ENCODE measurements at places on chromosomes 3 and 15. TPM values are rescaled to one million over a fixed set of nuclear protein-coding genes. Genes with fewer than 3 reads are reported as not detected.

- DNase-seq, result no peak
- no peaks in the 10 kb centered on the region for H3K4me1 ChIP-seq
- peaks cover 20% of the 10 kb centered on the region for H3K27me3 ChIP-seq
- no peak overlapping the region for H3K27ac ChIP-seq
- no peak overlapping the region for H3K4me3 ChIP-seq
These were observed 61.3 kb downstream of the PPARG start for GRCh38 chr3:12349895-12350811.

Gene SPG11
- total RNA-seq, result 110 TPM

- no peak overlapping the region for H3K4me3 ChIP-seq
- H3K36me3 ChIP-seq, result no peaks in the 10 kb centered on the region
- H3K27me3 ChIP-seq, result peaks cover 5% of the 10 kb centered on the region
- no peaks in the 10 kb centered on the region for H3K4me1 ChIP-seq
- H3K27ac ChIP-seq, result no peak overlapping the region
These were observed 40.2 kb downstream of the P2RY1 start for GRCh38 chr3:152874896-152875749.

GRCh38 chr3:41117398-41117870 lies 81.9 kb upstream of the CTNNB1 start:
- H3K4me1 ChIP-seq, result peaks cover 14% of the 10 kb centered on the region
- DNase-seq, result peak; percentile 81
- peaks cover 9% of the 10 kb centered on the region for H3K27me3 ChIP-seq

DNA sequence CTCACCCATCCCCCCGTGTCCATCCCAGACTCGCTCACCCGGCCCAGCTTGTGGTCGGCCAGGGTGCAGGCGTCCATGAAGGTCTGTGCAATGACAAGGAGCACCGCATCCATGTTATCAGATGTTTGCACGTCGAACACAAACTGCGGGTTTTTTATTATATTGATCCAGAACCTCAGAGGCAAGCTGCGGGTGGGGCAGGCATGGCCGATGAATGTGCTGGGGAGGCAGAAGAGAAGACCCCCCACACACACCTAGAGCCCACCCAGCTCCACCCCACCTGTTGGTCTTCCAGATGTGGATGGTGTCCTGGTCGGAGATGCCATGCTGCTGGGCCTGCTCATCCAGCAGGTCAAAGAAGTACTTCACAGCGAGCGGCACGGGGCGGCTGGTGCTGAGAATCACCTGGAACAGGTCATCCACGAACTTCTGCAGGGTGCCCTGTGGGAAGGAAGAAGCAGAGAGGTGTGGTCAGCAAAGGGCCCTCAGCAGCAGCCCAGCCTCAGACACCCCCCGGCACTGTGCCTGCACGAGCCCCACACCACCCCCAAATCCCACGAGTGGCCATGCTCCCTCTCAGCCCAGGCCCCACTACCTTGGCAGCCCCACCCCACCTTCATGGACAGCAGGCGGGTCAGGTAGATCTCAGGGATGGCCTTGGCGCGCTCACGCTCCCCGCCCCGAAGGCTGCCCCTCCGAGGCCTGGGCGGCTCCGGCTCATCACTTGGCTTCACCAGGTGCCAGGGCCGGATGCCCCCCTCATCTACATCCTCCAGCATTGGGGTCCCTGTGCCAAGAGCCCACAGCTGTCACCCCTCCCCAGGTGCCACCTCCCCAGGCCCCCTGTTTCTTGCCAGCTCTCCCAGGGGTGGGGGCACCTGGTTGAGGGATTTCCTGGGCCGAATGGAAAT lies 20.3 kb downstream of the PLXNB1 start:
- peak; percentile 25 for DNase-seq
- no peaks in the 10 kb centered on the region for H3K36me3 ChIP-seq
- no peak overlapping the region for H3K27ac ChIP-seq
- no peaks in the 10 kb centered on the region for H3K4me1 ChIP-seq

- H3K4me1 ChIP-seq, result peaks cover 23% of the 10 kb centered on the region
- H3K4me3 ChIP-seq, result peak overlapping the region; percentile 87
- no peak for DNase-seq
- H3K27ac ChIP-seq, result peak overlapping the region; percentile 92
- H3K27me3 ChIP-seq, result peaks cover 2% of the 10 kb centered on the region
These were observed 284 bp upstream of the TSC22D2 start for GRCh38 chr3:150407808-150408220.

Gene SV2B
- 0.20 TPM for total RNA-seq

Gene RAD51
- total RNA-seq, result 54.5 TPM

DNA sequence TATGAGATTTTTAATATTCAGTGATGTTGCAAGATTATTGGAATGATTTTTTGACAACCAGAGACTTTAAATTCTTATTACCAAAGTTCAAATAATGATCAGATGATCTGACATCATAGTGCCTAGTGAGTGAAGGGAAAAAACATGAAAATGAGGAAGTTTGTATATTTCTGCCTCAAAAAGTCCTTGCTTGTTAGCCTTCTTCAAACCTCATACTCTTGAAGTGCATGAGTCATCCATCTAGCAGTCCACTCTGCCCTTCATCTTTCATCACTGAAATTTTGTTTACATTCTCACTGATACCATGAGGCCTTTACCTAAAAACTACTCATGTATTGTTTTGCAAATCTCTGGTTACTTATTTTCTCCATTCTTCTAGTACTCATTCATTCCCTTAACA lies 23.9 kb upstream of the OR5H6 start:
- H3K36me3 ChIP-seq, result no peaks in the 10 kb centered on the region
- H3K4me1 ChIP-seq, result no peaks in the 10 kb centered on the region
- DNase-seq, result no peak
- H3K27me3 ChIP-seq, result peaks cover 5% of the 10 kb centered on the region
- no peak overlapping the region for H3K27ac ChIP-seq

Gene AHSG
- not detected for total RNA-seq

Gene EFHB
- not detected for total RNA-seq

- H3K36me3 ChIP-seq, result no peaks in the 10 kb centered on the region
- no peak overlapping the region for H3K27ac ChIP-seq
- H3K4me3 ChIP-seq, result no peak overlapping the region
- no peaks in the 10 kb centered on the region for H3K4me1 ChIP-seq
These were observed 56.7 kb upstream of the SNRPA1 start for GRCh38 chr15:101351736-101352135.

DNA sequence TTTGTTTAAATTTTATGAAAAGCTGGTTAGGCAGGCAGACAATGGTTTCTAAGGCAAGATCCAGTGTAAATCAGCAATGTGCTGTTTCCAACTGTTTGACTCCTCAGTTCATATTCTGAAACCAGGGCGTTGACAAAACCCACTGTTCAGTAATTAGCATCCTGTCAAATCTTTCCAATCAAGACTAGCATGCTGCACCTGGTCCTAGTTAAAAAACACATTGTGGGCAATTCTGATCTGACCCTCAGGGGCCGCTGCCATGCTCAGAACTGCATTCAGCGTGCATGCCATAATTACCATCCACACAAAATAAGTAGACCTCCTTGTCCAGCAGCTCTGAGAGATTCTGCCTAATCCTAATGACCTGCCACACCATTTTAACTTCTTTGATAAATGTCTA lies 20.9 kb upstream of the RBP1 start:
- no peak overlapping the region for H3K4me3 ChIP-seq
- H3K27me3 ChIP-seq, result no peaks in the 10 kb centered on the region
- H3K4me1 ChIP-seq, result no peaks in the 10 kb centered on the region
- no peaks in the 10 kb centered on the region for H3K36me3 ChIP-seq
- no peak overlapping the region for H3K27ac ChIP-seq

Gene LARP6
- total RNA-seq, result not detected

Gene TTC23
- total RNA-seq, result 0.61 TPM

DNA sequence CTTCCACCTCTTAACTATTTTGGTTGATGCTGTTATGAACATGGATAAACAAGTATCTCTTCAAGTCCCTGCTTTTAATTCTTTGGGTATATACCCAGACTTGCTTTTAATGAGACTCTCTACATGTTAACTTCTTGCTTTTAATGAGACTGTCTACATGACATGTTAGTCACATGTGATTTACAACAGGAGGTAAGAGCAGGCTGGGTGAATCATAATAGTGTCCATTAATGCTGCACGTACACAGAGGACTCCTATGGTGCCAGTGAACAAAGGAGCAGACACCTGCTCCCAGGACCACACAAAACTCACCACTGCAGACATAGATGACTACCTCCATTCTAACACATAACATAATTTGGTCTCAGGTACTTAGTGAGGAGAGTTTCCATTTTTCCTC lies 273.4 kb upstream of the NSMCE3 start:
- H3K36me3 ChIP-seq, result no peaks in the 10 kb centered on the region
- DNase-seq, result no peak
- H3K4me1 ChIP-seq, result no peaks in the 10 kb centered on the region
- no peak overlapping the region for H3K4me3 ChIP-seq
- no peaks in the 10 kb centered on the region for H3K27me3 ChIP-seq
- no peak overlapping the region for H3K27ac ChIP-seq

Gene PRRT3
- total RNA-seq, result 5.3 TPM

Gene SH3GL3
- not detected for total RNA-seq

GRCh38 chr3:37876279-37876678 lies 14.6 kb downstream of the CTDSPL start:
- H3K27me3 ChIP-seq, result peaks cover 3% of the 10 kb centered on the region

DNA sequence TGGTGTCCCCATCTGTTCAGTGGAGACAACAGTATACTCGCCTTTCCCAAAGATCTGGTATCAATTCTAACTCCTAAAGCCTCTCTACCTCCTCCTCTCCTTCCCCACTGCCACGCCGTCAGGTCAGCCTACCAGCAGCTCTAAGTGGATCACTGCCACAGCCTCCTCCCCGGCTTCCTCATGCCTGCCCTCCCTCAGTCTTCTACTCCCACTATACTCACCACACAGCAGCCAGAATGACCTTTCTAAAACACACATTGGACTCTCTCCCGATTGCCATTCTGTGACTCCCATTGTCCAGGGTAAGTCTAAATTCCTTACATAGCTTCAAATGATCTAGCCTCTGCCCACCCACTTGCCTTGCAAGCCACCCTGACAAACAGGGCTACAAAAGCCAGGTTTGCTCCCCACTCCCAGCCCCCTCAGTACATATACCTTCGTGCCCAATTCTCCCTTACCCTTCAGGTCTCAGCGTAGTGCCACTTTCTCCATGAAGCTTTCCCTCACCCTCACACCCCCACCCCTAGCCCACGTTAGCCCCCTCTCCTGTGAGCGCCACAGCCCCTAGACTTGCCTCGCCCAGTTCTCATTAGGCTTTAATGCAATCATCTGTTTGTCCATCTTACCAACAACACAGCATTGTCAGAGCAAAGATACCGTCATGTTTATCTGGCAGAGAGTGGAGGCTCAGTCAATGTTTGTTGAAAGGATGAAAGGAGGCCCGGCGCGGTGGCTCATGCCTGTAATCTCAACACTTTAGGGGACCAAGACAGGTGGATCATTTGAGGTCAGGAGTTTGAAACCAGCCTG lies 9.5 kb upstream of the SEMA7A start:
- peak overlapping the region; percentile 37 for H3K27ac ChIP-seq
- peaks cover 16% of the 10 kb centered on the region for H3K36me3 ChIP-seq
- H3K4me3 ChIP-seq, result no peak overlapping the region
- H3K27me3 ChIP-seq, result no peaks in the 10 kb centered on the region
- DNase-seq, result no peak

DNA sequence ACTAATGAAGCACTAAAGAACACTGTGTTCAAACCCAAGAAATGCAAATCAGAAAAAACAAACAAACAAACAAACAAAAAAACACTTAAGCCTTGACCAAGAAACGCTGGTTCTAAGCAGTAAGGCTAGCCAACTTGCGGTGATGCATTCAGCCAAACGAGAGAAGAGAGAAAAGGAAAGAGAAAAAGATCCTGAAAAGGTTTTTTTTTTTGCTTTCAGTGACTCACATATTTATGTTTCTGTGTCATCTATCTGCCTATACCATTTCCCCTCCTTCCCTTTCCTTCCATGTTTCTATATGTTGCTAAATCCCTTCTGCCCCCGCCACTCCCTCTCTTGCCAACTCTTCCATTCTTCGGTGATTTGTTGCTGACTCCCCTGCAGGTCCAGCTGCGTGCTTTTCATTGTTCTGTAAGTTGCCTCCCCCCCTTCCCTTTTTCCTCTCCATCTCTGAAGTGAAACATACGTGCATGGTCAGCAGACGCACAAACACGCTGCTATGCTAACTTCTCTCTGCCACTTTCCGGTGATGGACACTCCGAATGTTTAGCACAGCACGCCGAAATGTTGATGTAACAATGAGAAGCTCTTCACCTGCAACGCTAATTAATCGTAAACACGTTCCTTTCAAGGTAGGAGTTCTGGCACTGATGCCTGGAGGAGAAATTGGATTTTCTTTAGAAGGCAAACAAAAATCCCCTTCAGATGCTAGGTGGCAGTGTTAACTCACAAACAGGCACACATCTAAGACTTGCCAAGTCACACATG lies 154.4 kb downstream of the TUSC7 start:
- H3K27me3 ChIP-seq, result no peaks in the 10 kb centered on the region
- H3K4me1 ChIP-seq, result no peaks in the 10 kb centered on the region
- no peak overlapping the region for H3K4me3 ChIP-seq
- H3K36me3 ChIP-seq, result no peaks in the 10 kb centered on the region

All from activated naive CD8-positive, alpha-beta T cell treated with anti-CD3 and anti-CD28 coated beads, Interleukin-2, amount 10 ng/mL, durations not matched to agents 7 days and 5 days (primary cell).